ENCODE measurements at places on chromosomes 11 and 22. TPM values are rescaled to one million over a fixed set of nuclear protein-coding genes. Genes with fewer than 3 reads are reported as not detected.

Gene TTC36
- total RNA-seq = 0.22 TPM

Gene FBXO7
- 46.4 TPM for total RNA-seq

Gene TREH
- total RNA-seq = under 0.01 TPM

Gene TMA7B
- not detected for total RNA-seq

Gene LRRN4CL
- 12.2 TPM for total RNA-seq

Gene LRRC74B
- total RNA-seq = not detected

Gene APOA4
- total RNA-seq = not detected

Gene PRAME
- not detected for total RNA-seq

Gene DDIAS
- total RNA-seq = 3.1 TPM

Gene OR52B4
- total RNA-seq = not detected

Gene KRTAP5-8
- total RNA-seq = not detected

Gene MS4A12
- total RNA-seq = not detected

Gene MPPED2
- total RNA-seq = under 0.01 TPM

Gene MS4A4A
- total RNA-seq = not detected

Gene LGR4
- total RNA-seq = 11.0 TPM

Gene NXPE2
- under 0.01 TPM for total RNA-seq

Gene GGT5
- total RNA-seq = 1.9 TPM

Gene MMP7
- not detected for total RNA-seq

Gene CAPRIN1
- 215 TPM for total RNA-seq

Gene ACR
- total RNA-seq = not detected

Gene OR8G1
- total RNA-seq = not detected

Gene ZNF215
- 10.4 TPM for total RNA-seq

Gene PDE2A
- total RNA-seq = 0.50 TPM

Gene OR56A1
- not detected for total RNA-seq

Gene TMEM132A
- total RNA-seq = 48.5 TPM

Gene CHRM1
- total RNA-seq = not detected

Gene UPK3A
- total RNA-seq = not detected
